Activated CD4-positive, alpha-beta T cell treated with anti-CD3 and anti-CD28 coated beads for 1 hour (primary cell): ENCODE measurements at places on chromosomes 5 and 9.

- DNase-seq = no peak
These were observed 1717.9 kb downstream of the EFNA5 start for GRCh38 chr5:105952875-105953274.

- DNase-seq = no peak
These were observed 128.3 kb downstream of the DOCK2 start for GRCh38 chr5:169765176-169765996.

GRCh38 chr5:150502106-150502505 lies 5.8 kb upstream of the NDST1 start:
- no peak for DNase-seq

- no peak for DNase-seq
These were observed 3.0 kb upstream of the TUSC1 start for GRCh38 chr9:25681266-25681665.

- no peak for DNase-seq
These were observed 23.6 kb downstream of the ATG10 start for GRCh38 chr5:81995407-81995806.

DNA sequence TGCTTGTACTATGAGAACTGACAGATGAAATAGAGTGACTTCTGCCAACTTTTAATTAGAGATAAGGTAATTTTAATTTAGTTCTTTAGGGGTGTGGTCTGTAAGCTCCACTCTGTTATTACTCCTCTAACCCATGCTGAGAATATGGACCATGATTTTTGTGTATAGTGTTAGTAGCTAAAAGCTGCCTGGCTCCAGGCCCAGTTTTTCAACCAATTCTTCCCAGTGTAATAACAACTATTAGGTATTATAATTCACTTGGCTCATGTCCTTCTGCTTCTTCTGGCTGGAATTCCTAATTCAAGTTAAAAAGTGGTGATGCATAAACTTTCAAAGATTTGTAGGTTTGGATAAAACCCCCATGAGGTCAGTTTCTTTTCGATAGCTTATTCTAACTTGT lies 216.3 kb downstream of the ISL1 start:
- no peak for DNase-seq

DNA sequence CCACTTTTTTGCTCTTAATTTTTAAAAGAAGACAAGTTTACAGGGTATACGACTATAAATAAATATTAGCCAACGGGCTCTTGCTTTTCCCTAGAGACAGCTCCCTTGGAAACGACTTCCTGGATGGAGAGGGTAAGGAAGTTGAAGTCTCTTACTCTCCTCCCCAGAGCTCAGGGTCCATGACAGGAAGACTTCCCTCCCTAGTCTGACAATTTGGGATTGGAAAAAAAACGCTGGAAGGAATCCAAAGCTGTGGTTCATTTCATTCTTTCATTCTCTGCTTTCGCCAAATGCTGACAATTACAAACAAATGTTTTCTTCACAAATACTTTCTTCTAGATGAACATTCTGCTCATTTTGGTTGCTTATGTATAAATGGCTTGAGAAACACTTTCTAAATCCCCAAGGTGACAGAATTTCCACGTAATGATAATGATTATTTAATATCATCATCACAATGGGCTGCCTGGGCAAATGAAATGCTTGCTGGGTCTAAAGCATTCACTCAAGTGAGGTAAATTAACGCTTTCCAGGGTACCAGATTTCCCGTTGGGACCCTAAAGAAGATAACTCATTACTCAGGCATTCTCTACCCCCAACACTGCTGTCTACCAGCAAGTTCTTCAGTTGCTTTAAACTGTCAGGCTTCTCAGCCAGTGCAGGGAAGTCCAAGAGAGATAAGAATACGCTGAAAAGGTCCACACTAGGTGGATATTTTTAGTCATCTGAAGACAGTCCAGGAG lies 139.8 kb upstream of the SLC30A5 start:
- no peak for DNase-seq

GRCh38 chr9:6922680-6923079 lies 164.9 kb downstream of the KDM4C start:
- DNase-seq = no peak

DNA sequence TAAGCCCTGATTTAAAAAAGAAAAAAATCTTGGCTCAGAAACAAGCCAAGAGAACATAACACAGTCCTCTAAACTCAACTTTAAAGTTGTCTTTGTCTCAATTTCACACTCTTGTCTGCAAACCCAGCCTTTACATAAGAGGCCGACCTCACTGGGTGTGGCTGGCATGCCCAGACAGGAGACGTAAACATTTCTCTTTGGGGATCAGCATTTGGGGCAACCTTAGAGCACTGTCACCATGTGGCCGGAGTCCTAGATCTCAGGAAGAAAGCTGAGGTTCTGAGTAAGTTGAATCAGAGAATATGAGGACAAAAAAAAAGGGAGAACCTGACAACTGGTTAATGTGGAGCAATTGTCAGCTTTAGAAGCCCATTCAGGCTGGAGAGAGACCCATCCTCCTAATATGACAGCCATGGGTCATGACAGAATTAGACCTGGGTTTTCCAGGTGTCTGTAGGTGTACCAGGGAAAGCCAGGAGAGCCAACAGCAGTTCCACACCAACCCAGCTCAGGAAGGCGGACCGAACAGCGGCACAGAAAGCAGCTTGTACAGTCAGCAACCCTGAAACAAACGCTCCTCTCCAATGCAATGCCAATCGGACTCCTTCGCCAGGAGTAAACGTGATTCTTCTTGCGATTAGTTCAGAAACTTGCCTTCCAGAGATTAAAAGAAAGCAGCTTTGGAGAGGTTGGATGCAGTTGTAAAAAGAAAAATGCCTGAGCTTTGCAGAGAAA lies 97.9 kb upstream of the MAP3K1 start:
- DNase-seq = no peak

GRCh38 chr5:155019601-155020226 lies 6.2 kb downstream of the KIF4B start:
- DNase-seq = no peak

DNA sequence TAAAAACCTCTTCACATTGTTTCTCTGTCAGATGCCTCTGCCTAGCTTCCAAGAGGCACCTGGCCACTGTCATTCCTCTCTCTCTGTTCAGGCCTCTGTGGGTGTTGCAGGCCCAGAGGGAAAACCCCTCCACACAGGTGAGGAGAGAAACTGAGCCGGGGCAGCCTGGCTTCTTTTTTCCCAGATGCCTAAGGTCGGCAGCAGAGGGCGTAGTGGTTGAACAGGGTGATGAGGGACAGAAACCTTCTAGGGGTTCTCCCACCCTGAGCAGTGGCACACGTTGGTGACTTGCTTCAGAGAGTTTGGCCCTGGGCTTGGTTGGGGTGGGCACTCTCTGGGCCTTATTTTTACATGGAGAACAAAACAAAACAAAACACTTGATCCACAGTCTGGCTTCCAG lies 12.2 kb downstream of the IL9 start:
- no peak for DNase-seq

- DNase-seq = no peak
These were observed 12.2 kb downstream of the LCN12 start for GRCh38 chr9:136964171-136964689.

DNA sequence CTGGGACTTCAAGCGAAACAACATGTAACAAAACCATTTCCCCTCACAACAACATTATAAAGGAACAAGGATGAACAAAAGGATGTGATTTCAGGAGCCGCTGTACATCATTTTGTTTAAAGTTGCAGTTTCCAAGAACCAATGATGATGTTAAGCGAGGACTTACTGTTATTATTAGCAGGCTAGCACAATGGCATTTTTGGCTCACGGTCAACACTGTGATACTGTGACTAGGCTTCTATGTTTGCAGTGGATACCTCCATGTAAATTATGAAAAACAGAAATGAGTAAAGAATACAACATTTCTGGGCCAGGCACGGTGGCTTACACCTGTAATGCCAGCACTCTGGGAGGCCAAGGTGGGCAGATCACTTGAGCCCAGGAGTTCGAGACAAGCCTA lies 113.0 kb downstream of the AUH start:
- no peak for DNase-seq

DNA sequence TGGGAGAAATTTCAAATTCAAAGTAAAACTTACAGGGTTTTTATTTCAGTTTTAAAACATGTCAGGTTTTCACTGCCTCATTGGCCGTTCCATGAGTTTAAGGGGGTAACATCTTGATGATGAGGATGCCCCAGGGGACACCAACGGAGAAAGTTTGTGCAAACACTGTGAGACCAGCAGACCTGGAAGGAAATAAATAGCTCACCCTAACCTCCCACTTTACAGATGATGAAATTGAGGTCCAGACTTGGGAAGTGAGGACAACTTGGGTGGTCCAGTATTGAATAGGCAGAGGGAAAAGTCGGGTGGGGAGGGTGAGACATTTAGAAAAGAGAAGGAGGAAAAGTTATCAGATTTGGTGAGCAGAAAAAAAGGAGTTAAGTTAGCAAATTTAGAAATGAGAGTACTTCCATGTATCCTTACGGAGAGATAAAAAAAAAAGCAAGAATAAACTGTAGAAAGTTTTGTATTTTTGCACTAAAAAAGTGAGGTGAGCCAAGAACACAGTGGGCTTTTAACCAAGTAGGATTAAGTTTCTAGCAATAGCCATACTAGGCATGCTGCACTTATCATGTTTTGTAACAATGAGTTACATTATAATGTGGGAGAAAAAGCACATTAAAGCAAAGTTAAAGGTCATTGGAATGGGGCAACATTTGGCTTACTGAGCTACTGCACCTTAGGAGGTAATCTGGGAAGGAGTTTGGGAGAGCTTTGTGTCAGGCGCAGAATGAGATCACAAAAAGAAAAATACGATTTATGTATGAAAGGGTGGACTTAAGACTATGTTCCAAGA lies 125.1 kb downstream of the GAS1 start:
- DNase-seq = no peak

DNA sequence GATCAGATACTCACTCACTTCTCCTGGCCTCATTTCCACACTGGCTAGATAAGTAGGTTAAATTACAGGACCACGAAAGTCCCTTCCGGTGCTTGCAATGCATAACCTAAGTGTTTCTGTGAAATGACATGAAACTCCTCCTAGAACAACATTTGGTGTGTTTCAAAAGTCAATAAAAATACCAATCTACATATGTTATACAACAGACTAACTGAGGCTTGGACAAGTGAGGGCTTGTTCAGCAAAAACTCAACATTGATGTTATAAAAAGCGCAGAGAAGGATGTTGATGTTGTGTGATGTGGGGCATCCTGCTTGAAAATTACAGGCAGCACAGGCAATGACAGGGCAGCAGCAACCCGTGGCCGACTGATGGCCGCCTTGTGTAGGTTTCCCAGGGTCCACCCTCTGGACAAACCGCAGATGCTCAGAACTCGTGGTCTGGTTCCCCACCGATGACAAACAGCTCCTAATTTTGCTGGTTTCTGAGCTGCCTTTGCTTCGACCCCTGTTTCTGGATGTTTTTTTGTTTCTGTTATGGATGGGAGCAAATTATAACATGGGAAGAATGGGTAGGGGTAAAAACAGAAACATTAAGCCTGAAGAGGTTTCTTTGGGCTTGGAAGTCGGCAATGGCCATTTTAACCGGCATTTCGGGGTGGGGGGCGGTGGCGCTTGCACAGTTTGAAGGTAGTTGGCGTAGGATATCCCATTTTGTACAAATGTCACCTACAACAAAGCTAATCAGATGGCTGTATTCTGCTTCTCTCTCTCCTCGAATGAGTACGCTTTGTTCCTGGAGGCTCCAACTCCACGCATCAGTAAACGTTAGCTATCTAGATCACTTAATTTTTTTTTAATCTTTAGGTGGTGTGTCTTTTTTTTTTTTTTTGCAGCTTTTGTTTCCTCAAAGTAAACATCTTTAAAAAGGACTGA lies 116.1 kb downstream of the PDZD2 start:
- no peak for DNase-seq

DNA sequence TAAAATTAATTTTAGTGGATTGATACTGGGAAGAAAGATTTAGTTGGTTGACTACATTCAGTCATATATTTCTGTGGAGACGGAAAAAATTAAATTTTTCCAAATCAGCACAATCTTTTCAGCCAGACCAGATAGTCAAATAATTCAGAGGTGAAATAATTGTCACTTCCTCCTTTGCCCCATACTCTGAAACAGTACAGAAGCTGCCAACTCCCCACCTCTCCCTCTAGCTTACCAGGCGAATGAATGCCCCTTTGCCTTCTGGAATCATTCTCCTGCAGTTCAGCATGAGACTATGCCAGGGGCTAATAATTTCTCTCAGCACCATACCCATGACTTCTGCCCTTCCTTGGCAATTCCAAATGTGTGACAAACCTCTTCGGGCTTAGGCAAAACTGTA lies 43.5 kb downstream of the EBF1 start:
- no peak for DNase-seq

GRCh38 chr5:156991714-156992113 lies 28.7 kb upstream of the TIMD4 start:
- no peak for DNase-seq

GRCh38 chr9:38162332-38163211 lies 93.5 kb upstream of the SHB start:
- DNase-seq = no peak

GRCh38 chr5:147169901-147170300 lies 64.9 kb upstream of the STK32A start:
- no peak for DNase-seq

- DNase-seq = no peak
These were observed 190.4 kb upstream of the GAS1 start for GRCh38 chr9:87137718-87138117.

GRCh38 chr9:118613996-118614395 lies 755.2 kb downstream of the BRINP1 start:
- no peak for DNase-seq

GRCh38 chr9:108099854-108100253 lies 610.3 kb upstream of the KLF4 start:
- no peak for DNase-seq

DNA sequence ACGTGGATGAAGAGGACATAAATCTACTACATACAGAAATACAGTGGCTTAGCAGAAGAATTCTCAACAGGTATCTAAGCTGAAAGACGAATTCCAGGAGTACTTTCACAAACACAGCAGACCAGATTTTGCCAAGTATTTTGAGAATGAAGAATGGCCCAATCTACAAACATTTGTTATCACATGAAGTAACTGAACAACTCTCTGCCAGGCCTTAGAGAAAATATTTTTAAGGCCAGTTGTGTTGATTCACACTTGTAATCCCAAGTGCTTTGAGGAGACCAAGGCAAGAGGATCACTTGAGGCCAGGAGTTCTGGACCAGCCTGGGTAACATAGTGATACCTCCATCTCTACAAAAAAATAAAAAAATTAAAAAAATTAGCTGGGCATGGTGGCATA lies 14.3 kb downstream of the AGTPBP1 start:
- no peak for DNase-seq

- DNase-seq = no peak
These were observed 148.1 kb downstream of the MAT2B start for GRCh38 chr5:163653526-163653925.

GRCh38 chr5:1838013-1838412 lies 36.8 kb downstream of the NDUFS6 start:
- DNase-seq = no peak

GRCh38 chr9:80867731-80868130 lies 821.6 kb downstream of the TLE1 start:
- DNase-seq = no peak
